ENCODE measurements at places on chromosomes 7 and 10. TPM values are rescaled to one million over a fixed set of nuclear protein-coding genes. Genes with fewer than 3 reads are reported as not detected.

The ELN gene
- polyA plus RNA-seq: 1.1 TPM

The PPP1R9A gene
- 9.3 TPM for polyA plus RNA-seq

The IGF2BP3 gene
- 52.0 TPM for polyA plus RNA-seq

The FRMD4A gene
- 8.9 TPM for polyA plus RNA-seq

The OR6V1 gene
- not detected for polyA plus RNA-seq

The GRK5 gene
- polyA plus RNA-seq: 0.50 TPM

The PRKCQ gene
- polyA plus RNA-seq: 12.6 TPM

The GBX1 gene
- not detected for polyA plus RNA-seq

The CCL26 gene
- polyA plus RNA-seq: 17.5 TPM

The SAMD9L gene
- not detected for polyA plus RNA-seq

The GJD4 gene
- polyA plus RNA-seq: not detected

The SLC13A1 gene
- not detected for polyA plus RNA-seq

The C10orf95 gene
- polyA plus RNA-seq: 1.1 TPM

The PDGFA gene
- 39.5 TPM for polyA plus RNA-seq

The CCT6A gene
- polyA plus RNA-seq: 505 TPM

The PRSS37 gene
- 0.23 TPM for polyA plus RNA-seq

The AKR1C4 gene
- not detected for polyA plus RNA-seq

The GET4 gene
- polyA plus RNA-seq: 48.0 TPM

The GSAP gene
- polyA plus RNA-seq: 0.63 TPM

The C10orf67 gene
- polyA plus RNA-seq: 0.16 TPM

The PNLIPRP1 gene
- not detected for polyA plus RNA-seq

The GPC2 gene
- 9.8 TPM for polyA plus RNA-seq

The PLAC9 gene
- polyA plus RNA-seq: 14.4 TPM

Measured in GM23338 (cell line).